Nucleus accumbens (tissue), 56 donors: ENCODE measurements at places on chromosomes 3 and 15.

- no peak for DNase-seq
These were observed 514.3 kb downstream of the PDCD6IP start for GRCh38 chr3:34312684-34313083.

- DNase-seq, result no peak
These were observed 215.3 kb downstream of the CPNE4 start for GRCh38 chr3:131819381-131820055.

DNA sequence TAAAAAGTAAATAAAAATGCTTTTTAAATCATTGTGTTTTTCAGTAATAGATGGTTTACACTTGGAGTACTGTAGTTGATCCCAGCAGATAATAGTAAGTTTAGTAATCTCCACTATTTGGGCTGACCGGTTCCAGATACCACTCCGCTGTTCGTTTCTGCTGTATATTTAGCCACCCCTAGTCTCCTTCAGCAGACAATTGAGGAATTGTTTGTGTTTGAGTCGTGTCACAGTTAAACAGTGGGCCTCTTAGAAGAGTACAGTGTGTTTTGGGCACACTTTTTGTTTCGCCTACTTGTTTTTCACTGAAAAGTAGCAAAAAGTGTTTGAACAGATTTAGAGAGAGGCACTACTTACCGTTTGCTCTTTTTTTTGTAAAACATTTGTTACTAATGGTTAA, 33.2 kb downstream of the PAK2 start:
- DNase-seq, result peak; percentile 8

GRCh38 chr3:15794303-15794771, 3.4 kb downstream of the ANKRD28 start:
- DNase-seq, result no peak

DNA sequence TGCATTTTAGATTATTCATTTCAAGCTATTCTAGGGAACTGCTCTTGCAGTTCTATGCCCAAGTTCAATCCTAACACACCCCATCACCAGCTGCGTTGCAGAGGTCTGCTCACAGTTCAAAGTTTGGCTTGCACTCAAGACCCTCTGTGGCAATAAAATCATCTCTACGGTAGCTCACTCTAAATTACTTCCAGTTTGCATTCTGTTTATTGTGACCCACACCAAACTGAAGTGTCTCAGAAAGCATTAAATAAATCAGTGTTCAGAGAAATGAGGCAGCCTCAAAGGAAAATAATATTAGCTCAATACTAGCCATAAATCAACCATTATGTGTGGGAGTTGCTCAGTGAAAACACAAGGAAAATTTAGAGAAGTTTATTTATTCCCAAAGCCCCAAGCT, 250.3 kb downstream of the MAGI1 start:
- DNase-seq, result no peak

- no peak for DNase-seq
These were observed 26.3 kb upstream of the THRB start for GRCh38 chr3:24520976-24521419.
